ENCODE measurements at places on chromosomes 7 and 10.

GRCh38 chr7:131961054-131961680 lies 404.7 kb upstream of the PODXL start:
- no peak for DNase-seq

GRCh38 chr7:46449743-46450142 lies 528.7 kb upstream of the IGFBP3 start:
- no peak for DNase-seq

- no peak for DNase-seq
These were observed 302.6 kb downstream of the KLF6 start for GRCh38 chr10:3482200-3482993.

DNA sequence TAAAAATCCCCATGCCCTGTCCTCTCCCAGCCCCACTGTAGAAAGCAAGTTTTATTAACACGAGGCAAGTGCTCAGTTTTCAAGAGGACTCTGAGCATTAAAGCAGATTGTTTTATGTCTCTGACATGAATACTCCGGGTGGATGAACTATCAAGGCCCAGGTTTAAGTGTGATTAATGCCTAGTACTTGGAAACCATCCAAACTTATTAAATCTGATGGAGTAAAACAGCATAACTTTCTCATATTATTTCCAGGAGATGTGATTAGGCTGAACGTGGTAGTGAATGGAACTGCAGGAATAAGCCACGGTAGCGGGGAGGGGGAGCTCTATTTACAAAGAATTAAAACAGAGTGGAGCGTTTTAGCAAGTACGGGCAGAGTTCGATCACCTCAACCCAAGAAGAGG lies 144.2 kb upstream of the RNF32 start:
- no peak for DNase-seq

GRCh38 chr7:134710854-134711624 lies 64.4 kb downstream of the BPGM start:
- peak; percentile 12 for DNase-seq

DNA sequence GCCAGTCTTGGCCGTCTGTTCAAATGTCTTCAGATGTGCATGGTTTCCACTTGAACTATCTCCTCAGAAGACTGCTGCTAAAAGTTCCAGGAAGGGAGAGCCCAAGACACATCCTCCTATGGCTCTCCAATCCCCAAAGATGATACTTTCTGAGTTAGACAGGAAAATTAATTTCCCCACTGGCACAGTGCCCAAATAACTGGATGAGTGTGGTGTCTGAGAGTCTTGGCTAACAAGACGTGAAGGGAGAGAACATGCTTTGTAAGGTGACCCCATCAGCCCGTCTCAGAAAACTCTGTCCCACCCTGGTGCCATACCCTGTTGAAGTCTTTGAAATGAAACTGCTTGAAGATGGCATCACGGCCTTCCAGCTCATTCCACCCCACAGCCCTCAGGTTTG lies 2.9 kb downstream of the PCBD1 start:
- no peak for DNase-seq

- no peak for DNase-seq
These were observed 189.9 kb downstream of the TFEC start for GRCh38 chr7:115840702-115841101.

DNA sequence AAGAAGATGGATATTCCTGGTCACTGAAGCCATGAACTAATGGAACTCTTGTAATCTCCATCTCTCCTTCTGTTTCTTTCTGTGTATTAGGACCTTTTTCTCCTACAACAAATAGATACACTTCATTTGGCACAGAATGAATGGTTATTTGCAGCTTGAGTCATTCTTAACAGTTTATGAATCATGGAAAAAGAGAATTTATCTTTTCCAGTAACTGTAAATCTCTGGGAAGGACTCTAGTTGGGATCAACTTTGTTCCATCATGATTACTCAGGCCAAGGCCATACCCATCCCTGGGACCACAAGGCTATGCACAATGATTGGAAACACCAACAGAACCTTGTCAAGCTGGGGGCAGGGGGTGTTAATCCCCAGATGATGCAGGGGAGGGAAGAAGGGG lies 36.1 kb upstream of the MDFIC start:
- no peak for DNase-seq

GRCh38 chr10:32982293-32982709 lies 24.3 kb upstream of the ITGB1 start:
- DNase-seq, result no peak

- no peak for DNase-seq
These were observed 473.7 kb downstream of the TYW1 start for GRCh38 chr7:67470256-67470751.

- no peak for DNase-seq
These were observed 238.9 kb downstream of the CACNA2D1 start for GRCh38 chr7:82204694-82205093.

GRCh38 chr10:77308084-77308732 lies 329.4 kb downstream of the KCNMA1 start:
- DNase-seq, result no peak

DNA sequence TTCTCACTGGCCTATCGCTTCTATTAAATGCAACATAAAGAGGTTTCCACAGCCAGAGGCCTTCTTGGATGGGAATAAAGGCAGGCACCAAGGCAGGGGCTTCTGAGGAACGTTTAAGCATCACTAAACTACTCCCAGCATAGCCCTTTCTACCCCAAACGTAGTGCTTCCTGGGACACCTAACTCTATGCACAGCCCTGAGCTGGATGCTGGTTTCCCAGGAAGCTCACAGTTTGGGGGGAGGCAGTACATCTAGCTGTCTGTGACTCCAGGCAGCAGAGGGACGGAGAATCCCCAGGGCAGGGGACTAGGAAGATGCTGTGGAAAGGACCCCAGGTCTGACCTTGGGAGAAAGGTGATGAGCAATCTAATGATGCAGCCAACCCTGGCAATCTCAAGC lies 192.8 kb upstream of the ZMIZ1 start:
- no peak for DNase-seq

GRCh38 chr10:116553378-116553980 lies 7.7 kb downstream of the PNLIP start:
- no peak for DNase-seq

- no peak for DNase-seq
These were observed 154.7 kb upstream of the ZMIZ1 start for GRCh38 chr10:78914060-78914378.

DNA sequence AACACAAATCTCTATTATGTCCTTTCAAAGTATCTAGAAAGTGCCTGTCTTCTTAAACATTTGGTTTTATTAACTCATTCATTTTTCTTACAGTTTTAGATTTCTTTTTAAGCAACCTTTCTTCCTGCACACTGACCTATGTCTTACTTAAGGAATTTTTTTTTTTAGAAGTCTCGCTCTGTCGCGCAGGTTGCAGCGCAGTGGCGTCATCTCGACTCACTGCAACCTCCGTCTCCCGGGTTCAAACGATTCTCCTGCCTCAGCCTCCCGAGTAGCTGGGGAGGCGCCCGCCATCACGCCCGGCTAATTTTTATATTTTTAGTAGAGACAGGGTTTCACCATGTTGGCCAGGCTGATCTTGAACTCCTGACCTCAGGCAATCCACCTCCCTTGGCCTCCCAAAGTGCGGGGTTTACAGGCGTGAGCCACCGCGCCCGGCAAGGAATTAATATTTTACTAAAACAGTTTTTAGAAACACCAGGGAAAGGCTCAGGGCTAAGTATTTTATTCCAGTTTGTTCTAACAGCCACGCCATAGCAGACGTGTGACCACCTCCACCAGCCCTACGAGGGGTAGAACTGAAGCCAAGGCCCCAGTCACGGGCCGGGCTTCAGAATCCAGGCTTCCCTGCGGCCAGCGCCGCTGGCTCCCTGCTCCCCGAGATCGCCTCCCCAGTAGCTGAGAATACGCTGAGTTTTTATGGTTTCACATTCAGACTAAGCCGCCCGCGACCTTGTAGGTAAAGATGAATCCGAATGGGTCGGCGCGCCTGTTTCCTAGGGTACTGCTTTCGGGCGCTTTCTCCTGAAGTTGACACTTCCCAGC lies 941 bp upstream of the LUC7L2 start:
- DNase-seq, result peak; percentile 13

DNA sequence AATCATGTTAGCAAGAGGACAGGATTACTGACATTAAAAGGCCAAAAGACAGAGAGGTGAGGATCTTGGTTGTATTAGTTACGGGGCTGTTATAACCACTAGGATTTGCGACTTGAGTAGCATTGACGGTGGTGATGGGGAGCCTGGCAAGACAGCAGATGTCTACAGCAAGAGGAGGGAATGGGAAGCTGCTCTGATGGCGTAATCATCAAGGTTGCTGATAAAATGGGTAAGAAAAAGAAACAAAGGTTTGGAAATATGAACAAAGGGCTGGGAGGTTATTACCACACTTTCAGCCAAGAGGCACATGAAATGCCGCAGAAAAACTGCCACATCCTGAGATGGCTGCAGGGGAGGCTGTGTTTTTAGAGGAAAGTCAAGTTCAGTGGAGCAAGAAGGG lies 33.9 kb downstream of the TMEM229A start:
- DNase-seq, result no peak

DNA sequence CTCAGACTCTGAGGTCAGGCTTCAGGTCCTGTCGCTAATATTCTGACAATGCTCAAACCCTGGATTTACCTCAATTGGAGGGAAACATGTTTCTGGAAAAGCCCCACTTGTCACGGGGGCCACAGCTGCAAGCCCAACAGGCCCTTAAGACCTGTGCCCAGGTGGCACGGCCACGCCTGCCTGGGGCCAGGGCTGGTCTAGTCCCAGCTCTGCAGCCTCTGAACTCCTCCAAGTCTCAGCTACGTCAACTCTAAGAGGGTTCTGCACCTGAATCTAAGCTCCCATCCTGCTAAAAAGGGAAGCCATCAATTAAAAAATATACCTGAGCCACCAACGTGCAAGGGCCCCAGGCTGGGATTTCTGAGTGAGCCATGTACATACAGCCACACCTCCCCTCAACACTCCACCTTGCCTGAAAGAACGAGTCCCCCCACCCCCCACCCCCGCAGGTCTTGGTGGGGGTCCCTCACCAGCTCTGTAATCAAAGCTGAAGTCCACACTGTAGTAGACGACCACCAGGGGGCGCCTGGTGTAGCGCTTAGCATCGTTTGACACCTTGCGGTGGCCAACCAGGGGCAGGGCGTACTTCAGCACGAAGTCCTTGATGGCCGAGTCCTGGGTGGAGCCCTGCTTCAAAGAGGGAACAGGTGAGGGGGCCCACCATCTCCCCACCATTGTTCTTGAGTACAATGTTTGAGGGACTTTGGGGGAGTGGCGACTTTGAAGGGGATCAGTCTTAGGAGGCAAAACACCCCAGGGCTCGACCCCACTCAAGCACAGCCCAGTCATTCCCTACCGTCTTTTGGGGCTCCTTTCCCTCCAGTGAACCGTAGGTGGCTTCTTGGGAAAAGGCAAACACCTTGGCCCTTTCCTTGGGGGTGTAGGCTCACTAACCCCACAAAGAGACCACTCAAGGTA lies 22.6 kb downstream of the PDIA4 start:
- peak; percentile 71 for DNase-seq

DNA sequence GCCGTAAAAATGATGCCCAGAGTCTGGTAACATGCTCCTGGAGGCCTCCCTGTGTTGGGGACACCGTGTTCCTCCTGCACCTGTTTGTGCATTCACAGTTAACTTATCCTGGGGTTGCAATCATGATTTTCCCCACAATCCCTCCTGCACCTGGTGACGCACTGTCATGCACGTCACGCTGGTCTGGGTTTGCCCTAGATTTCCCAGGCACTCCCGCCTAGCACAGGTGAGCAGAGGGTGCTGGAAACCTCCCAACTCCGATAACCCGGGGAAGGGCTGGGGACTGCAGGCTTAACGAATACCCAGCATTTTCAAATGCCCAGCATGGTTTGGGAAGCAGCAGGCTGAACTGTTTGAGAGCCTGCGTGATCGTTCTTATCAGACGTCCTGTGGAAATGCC lies 427.1 kb downstream of the TCERG1L start:
- no peak for DNase-seq

DNA sequence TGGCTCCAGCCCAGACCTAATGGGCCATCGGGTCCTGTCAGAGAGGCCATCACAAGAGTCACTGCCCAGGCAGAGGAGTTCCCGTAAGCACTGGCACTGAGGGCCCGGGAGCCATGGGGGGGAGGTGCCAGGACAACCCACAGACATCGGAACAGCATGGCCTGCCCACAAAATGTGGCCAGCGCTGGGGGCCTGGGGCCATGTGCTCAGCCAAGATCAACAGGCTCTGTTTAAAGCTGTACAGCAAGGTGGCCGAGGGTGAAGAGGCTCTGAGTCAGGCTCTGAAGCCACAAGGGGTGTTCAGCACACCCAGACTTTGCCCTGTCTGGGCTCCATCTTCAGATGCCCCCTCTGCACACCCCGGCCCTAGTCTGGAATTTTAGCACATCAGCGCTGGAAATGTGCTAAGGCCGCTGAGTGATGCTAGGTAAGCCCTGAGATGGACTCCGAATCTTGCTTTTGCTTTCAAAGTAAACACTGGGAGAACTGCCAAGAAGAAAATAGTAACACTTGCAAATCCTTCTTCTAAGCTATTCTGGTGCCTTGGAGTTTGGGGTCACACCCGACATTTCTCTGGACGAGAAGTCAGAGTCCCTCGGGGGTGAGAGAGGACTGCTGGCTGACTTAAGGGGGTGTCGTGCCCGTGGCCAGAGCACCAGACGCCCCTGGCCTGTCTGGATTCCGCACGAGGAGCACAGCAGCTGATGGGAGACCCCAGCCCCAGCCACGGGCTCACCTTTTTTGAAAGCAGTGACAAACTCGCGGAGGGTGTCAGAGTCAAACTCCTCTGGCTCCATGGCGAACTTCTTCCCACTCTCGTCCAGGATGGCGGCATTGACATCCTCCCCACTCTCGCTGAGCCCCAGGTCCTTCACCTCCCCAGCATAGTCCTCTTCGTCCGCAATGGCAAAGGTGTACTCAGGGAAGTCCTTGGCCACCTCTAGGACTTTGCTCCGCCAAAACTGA lies 23.6 kb downstream of the PDIA4 start:
- DNase-seq, result no peak

DNA sequence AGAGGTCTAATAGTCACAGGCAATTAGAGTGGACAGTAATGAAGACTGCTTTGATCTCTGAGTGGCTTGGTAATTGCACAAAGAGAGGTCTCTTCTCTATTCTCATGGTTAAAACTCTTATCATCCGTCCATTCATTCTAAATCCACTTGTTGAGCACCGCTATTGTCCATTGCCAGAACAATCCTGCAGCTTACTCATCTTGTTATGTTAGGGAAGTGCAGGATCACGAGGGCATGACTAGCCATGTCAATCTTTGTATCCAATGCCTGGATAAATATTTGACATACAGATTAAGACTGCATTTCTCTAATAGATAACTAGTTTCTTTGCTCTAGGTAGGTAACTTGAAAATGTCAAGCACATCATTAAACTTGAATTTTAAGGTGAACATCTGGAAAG lies 14.9 kb downstream of the SFTPD start:
- no peak for DNase-seq

DNA sequence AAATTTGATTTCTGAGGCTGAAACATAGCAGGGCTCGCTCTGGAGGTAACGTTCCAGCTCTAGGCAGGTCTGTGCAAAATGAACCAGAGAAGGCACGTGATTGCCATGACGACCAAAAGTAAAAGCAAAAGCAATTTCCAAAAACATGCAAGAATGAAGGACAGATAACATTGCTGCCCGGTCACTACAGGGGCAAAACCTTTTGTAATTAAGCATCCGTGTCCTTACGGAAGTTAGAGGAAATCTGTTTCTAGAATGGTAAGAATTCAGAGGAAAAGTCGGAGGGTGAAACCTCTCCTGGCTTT lies 2.9 kb downstream of the KLF6 start:
- no peak for DNase-seq

- DNase-seq, result no peak
These were observed 22.3 kb downstream of the ADAMTS14 start for GRCh38 chr10:70694418-70695141.

- DNase-seq, result no peak
These were observed 94.5 kb upstream of the PFKP start for GRCh38 chr10:2972810-2973209.

All from stimulated activated CD8-positive, alpha-beta memory T cell treated with anti-CD3 and anti-CD28 coated beads, Interleukin-7, amount 100 ng/mL, for 4 hours (primary cell).